ENCODE measurements at places on chromosomes 5 and 9.
A peak's percentile ranks its signal among the peaks of the same experiment; 100 is the strongest.

- no peak for DNase-seq
Observed at GRCh38 chr9:126439402-126439765, 112.8 kb downstream of the MVB12B start.

DNA sequence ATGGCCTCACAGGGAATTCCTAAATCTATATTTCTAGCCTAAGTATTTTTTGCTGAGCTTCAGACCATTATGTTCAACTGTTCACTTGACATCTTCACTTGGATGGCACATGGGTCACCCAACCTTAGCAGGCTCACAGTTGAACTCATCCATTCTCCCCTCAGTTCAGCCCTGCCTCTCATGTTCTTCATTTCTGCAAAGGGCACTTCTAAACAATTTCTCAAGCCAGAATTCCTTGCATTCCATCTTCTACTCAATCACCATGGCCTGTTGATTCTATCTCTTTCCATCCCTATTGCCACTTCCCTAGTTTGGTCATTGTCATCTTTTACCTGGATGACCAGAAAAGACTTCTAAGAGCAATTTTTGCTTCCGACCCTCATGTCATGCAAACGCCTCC is 7.3 kb upstream of the RGS3 start:
- DNase-seq: no peak

GRCh38 chr9:130870491-130871381 is 25.9 kb downstream of the QRFP start:
- no peak for DNase-seq

- no peak for DNase-seq
Observed at GRCh38 chr5:94771742-94772141, 153.3 kb downstream of the SLF1 start.

- no peak for DNase-seq
Observed at GRCh38 chr5:111572561-111572960, 60.2 kb upstream of the STARD4 start.

DNA sequence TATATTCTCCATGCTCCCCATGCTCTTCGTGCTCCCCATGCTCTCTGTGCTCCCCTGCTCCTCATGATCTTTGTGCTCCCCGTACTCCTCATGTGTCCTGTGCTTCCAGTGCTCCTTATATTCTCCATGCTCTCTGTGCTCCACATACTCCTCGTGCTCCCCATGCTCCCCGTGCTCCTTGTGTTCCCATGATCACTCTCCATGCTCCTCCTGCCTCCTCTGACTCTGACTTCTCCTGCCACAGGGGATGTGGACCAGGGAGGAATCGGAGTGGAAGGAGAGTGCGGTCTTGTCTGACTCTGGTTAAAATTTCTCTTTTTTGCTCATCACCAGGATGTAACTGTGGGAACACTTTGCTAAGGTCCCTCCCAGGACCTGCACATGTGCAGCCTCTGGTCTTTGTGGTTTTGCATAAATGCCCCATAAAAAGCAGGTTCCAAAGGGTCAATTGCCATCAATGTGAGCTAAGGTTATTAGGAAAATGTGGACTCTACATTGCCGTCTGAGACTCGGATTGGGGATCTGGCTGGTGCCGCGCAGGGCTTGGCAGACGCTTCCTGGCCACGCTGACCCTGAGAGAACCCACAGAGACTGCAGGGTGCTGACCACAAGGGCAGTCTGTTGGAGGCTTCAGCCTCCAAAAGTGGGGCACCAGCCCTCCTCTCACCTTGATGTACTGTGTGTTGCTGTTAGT is 52.5 kb downstream of the TRIP13 start:
- no peak for DNase-seq

GRCh38 chr9:130768265-130768664 is 66.8 kb upstream of the ABL1 start:
- DNase-seq: peak; percentile 55

DNA sequence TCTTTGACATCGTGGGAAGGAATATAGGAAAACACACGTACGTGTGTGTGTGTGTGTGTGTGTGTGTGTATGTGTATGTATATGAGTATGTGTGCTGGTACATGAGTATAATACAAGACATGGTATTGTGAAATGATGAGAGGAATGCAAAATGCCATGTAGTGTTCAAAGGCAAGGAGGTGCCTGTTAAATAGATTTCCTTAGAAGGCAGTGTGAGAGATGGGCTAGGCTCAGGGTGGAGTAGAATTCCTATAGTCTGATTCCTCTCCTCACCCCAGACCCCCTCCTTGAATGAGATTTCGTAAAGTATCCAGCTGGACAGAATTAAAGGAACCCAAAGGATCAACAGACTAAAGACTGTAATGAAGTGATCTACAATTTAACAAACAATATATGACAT is 11.1 kb downstream of the GPR21 start:
- DNase-seq: no peak

- DNase-seq: no peak
Observed at GRCh38 chr9:93677048-93677571, 100.7 kb downstream of the PHF2 start.

- DNase-seq: no peak
Observed at GRCh38 chr9:107460153-107461023, 29.2 kb downstream of the KLF4 start.

GRCh38 chr5:60943624-60944023 is 1.2 kb downstream of the ERCC8 start:
- DNase-seq: no peak

DNA sequence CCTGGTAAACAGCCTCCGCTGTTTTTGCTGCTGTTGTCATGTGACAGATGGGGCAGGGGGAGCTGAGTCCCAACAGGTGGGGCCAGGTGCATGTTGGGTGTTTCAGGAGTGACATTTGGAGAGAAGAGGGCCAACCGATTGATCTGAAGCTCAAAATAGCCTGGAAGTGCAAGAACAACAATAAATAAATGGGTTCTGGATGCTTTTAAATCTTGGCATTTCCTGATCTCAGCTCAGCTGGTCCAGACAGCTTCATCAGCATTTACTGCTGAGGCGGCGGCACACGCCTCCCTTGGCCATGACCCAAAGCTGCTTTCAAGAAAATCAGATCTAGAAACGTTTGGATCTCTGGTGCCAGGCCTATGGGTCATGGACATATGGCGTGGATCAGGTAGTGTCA is 70.5 kb downstream of the PPARGC1B start:
- DNase-seq: no peak

- no peak for DNase-seq
Observed at GRCh38 chr9:138020120-138020794, 142.7 kb downstream of the CACNA1B start.

GRCh38 chr5:151864061-151864748 is 60.4 kb downstream of the GLRA1 start:
- no peak for DNase-seq

GRCh38 chr5:6450319-6450833 is 1.7 kb downstream of the UBE2QL1 start:
- DNase-seq: no peak

GRCh38 chr5:169336242-169336641 is 35.3 kb upstream of the SLIT3 start:
- DNase-seq: no peak

GRCh38 chr5:145945620-145946111 is 9.3 kb downstream of the SH3RF2 start:
- no peak for DNase-seq

DNA sequence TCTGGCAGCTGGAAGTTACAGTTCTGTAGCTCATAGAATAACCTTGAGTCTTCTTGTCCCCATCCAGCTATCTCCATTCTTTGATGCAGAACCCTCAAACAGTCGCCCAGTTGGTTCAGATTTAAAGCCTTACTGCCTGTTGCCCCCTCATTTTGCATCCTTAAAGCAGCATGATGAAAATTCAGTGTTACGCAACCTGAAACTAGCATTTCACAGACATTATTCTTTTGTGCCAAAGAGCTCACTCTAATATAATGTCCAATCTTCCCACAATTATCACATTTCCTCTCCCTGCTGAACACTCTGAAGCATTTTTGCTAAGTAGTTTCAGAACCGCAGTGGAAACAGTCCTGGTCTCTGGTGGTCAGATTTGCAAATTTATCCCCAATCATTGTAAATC is 318.0 kb downstream of the PSAT1 start:
- no peak for DNase-seq

DNA sequence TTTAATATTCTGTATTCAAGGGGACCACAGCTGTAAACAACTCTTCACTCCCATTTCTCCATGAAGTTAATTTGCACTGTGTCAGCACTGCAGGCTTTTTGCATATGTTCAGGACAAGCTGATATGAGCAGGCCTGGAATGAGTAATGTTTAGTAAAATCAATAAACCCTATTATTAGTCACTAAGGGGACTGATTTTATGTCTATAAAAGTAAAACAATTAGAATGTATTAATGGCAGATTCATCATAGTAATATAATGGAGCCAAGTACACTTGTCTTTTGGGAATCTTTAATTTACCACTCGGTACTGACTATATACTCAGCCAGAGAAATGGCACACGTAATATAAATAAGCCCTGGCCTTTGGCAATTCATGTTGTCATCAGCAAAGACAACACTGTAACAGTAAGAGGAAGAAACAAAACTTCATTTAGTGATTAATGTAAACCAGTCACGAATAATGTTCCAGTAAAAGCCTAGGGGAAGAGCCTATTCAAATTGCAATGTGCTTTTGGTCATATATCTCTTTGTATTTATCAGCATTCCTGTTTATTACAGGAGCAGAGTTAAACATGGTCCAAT is 111.6 kb downstream of the ZNF608 start:
- DNase-seq: no peak

- peak; percentile 53 for DNase-seq
Observed at GRCh38 chr9:81565144-81565543, 124.2 kb downstream of the TLE1 start.

GRCh38 chr5:74122175-74122574 is 496.2 kb downstream of the ARHGEF28 start:
- no peak for DNase-seq

DNA sequence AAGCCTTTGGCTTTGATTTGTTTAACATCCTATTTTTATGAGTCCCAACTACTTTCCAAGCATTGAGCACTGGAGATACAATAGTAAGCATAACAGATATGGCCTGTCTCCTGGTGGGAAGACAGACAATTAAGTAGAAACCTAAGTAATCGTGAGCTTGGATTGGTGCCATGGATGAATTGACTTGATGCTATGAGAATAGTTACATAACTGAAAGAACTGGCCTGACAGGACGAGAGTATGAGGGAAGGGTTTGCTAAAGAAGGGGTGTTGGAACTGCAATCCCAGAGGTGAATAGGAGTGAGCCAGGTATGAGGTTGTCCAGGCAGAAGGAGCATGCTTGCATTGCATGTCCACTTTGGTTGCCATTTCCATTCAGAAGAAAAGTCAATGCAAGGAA is 52.4 kb downstream of the GPR21 start:
- no peak for DNase-seq

- DNase-seq: no peak
Observed at GRCh38 chr5:29796013-29796412, 1397.5 kb upstream of the CDH6 start.

DNA sequence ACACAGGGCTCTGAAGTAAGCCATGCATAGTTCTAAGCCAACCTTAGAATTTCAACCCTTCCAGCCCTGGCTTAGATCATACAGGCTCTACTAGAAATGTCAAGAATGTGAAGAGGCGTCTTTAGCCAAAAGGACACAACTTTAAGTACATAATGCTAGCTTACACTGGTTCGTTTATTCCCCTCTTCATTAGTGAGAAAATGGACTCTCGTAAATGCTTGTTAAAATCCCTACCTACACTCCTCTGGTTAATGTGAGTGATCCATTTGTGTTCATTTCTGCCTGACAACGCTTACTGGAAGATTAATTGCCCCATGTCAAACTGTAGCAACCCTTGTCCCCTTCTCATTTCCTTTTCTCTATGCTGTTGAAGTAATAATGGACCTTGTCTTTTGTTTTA is 149.3 kb upstream of the POU5F2 start:
- DNase-seq: no peak

GRCh38 chr9:118455788-118456187 is 751.6 kb downstream of the TLR4 start:
- no peak for DNase-seq

DNA sequence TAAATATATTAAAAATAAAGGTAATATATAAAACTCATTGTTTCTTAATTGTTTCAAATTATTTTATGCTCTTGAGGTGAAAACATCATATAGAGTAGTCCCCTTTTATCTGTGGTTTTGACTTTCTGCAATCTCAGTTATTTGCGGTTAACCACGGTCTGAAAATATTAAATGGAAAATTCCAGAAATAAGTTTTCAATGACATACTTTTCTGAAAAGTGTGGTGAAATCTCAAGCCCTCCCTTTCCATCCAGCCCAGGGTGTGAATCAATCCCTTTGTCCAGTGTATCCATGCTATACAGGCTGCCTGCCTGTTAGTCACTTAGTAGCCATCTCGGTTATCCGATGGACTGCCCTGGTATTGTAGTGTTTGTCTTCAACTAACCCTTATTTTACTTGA is 546.7 kb upstream of the DMAC1 start:
- DNase-seq: no peak

GRCh38 chr9:38181232-38181631 is 112.2 kb upstream of the SHB start:
- DNase-seq: no peak

DNA sequence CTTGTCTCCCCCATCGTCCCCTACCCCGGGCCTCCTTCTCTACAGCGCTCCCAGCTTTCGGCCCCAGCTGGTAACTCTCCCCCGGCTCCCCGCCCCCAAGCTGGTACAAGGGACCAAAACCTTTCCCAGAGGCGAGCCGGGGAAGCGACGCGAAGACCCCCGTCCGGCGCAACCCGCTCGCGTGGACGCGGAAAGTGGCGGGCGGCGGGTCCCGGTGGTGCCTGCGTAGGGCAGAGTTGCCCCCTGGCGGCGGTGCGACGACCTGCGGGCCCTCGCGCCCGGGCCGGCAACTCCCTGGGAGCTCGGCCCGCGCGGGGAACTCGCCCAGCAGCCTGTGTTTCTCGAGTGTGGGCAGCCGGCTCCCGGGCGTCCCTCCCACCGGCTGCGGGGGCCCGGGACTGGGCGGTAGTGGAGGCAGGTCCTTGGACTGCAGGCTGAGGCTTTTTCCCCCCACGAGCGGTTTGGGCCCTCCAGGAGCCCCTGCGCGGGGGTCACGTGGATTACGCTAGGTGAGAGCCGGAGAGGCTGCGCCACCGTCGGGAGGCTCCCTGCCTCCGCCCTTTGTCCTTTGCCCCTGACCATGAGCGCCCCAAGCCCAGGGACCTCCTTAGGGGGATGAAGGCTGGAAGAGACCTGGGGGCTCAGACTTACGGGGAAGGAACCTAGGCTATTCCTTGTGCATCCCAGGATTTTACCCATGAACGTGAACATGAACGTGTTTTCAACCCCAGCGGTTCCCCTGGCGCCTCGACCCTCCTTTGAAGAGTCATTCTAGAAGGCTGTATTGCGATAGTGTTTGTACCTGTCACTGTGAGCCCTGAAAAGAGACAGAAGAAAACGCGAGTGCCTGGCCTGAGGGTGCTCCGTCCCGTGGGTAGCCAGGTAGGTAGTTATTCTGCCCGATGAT is 2.9 kb upstream of the FOXD1 start:
- peak; percentile 57 for DNase-seq

GRCh38 chr9:108599571-108599970 is 256.2 kb downstream of the ACTL7B start:
- no peak for DNase-seq

DNA sequence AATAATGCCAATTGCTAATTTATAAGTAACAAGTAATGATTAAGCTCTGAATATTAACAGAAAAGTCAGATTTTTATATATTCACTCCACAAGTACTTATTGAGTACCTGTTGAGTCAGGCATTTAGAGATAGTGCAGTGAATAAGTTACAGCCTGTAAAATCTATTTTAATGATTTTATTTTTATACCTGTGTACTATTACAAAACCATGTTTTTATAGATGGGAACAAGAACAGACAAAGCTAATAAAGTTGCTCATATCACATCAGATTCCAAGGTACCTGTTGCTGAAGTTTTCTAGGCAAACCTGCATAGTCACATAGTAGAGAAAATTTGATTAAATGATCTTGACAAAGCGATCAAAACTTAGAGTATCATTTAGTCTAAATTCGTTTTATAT is 623.7 kb downstream of the EFNA5 start:
- DNase-seq: no peak

All from HuH-7 (cell line).